ENCODE measurements at places on chromosomes 13 and 19. TPM values are rescaled to one million over a fixed set of nuclear protein-coding genes. Genes with fewer than 3 reads are reported as not detected.

KIR2DL4 gene
- not detected for polyA plus RNA-seq

RASAL3 gene
- polyA plus RNA-seq, result not detected

ZNF382 gene
- 5.3 TPM for polyA plus RNA-seq

FCER2 gene
- polyA plus RNA-seq, result 0.33 TPM

TEX29 gene
- 0.75 TPM for polyA plus RNA-seq

CGB5 gene
- polyA plus RNA-seq, result 1.3 TPM

SLC25A41 gene
- polyA plus RNA-seq, result not detected

CEACAM8 gene
- not detected for polyA plus RNA-seq

SIGLEC5 gene
- polyA plus RNA-seq, result not detected

NCAN gene
- polyA plus RNA-seq, result not detected
